Caco-2 (cell line): ENCODE measurements at places on chromosomes 7 and 10.

DNA sequence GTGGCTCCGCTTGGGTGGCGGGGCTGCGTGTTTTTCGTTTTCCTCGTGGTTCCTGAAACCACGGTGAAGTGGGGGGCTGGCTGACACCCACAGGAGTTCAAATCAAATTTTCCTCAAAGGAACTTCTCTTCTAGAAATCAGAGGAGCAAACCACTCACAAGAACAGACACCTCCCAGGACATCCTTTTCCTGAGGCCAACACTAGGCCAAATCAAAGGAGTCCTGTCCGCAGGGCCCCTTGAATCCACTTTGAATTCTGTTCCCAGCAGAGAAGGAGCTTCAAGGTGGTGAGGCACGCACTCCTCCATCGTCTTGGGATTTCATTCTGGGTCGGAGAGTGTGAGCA lies 29.9 kb upstream of the ZNF273 start:
- no peak for DNase-seq

GRCh38 chr10:48253970-48254657 lies 20.4 kb downstream of the FRMPD2 start:
- DNase-seq, result no peak

GRCh38 chr10:48947690-48948469 lies 8.2 kb upstream of the LRRC18 start:
- DNase-seq, result no peak

- DNase-seq, result no peak
Measured at GRCh38 chr7:138226745-138227279, 150.6 kb downstream of the AKR1D1 start.

- DNase-seq, result no peak
Measured at GRCh38 chr7:157865351-157866165, 528.8 kb downstream of the DNAJB6 start.

DNA sequence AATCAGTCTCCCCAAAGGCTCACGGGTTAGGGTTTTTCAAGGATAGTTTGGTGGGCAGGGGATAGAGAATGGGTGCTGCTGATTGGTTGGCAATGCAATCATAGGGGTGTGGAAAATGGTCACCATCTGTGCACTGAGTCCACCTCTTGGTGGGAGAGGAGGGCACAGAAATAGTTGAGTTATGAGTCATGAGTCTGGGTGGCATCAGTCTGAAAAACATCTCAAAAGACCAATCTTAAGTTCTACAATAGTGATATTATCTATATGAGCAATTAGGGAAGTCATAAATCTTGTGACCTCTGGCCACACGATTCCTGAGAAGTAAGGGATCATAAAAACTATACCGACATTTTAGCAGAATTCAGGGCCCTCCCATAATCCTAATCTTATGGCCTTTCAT lies 62.7 kb downstream of the LGI1 start:
- no peak for DNase-seq

DNA sequence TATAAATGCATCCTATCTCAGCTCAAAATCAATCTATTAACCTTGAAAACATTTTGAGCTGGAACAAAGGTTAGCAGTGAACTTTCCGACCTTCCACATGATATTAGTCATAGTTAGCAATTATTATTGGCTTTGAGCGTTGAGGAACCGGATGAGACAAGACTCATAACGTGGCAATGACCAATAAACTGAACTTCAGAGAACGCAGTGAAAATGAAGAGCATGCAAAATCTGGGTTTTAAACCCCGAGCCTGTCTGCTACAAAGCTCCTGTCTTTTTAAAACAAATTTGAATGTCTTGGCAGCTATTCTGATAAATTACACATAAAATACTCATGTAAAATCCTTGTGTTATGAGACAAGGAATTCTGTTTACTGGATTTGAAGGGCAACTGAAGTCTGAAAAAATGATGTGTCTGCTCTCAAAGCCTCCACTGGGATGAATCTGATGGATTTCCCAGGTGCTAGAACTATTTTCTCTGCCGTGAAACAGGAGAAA lies 74.7 kb upstream of the ITGB1 start:
- no peak for DNase-seq

DNA sequence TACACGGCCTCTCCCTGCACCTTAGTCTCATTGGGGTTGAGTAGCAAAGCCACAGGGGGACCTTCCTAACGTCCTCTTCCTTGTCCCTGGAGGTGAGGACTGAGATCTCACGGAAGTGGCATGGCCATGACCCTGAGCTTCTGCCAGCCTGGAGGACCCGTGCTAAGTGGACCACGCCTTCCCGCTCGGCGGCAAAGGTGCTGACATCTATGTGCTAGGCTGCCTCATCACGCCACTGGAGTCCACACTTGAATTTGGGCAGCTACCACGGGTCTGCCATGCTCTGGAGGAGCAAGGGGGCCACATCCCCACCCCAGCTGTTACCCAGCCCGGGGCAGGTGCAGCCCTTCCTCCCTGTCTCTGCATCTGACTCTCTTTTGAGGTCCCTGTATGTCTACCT lies 15.3 kb downstream of the GHRHR start:
- no peak for DNase-seq
